Midbrain (tissue), 1 donor: ENCODE measurements at places on chromosomes 11 and 22.

- no peak for DNase-seq
These were observed 57.9 kb upstream of the FSHB start for GRCh38 chr11:30172883-30173311.

- DNase-seq, result peak; percentile 18
These were observed 258.3 kb downstream of the LRRC4C start for GRCh38 chr11:41201156-41201555.

GRCh38 chr11:8263769-8264410, at the start of gene LMO1:
TSS of gene LMO1 (minus strand) at chr11:8263878. CDS start at chr11:8263362, 516 bp downstream.
- DNase-seq, result peak; percentile 84

GRCh38 chr11:14418801-14419417, 59.9 kb upstream of the RRAS2 start:
- DNase-seq, result no peak

GRCh38 chr22:38831166-38831945, 12.5 kb downstream of the NPTXR start:
- no peak for DNase-seq

GRCh38 chr11:66676282-66676919, 1.3 kb downstream of the RBM4B start:
- no peak for DNase-seq

DNA sequence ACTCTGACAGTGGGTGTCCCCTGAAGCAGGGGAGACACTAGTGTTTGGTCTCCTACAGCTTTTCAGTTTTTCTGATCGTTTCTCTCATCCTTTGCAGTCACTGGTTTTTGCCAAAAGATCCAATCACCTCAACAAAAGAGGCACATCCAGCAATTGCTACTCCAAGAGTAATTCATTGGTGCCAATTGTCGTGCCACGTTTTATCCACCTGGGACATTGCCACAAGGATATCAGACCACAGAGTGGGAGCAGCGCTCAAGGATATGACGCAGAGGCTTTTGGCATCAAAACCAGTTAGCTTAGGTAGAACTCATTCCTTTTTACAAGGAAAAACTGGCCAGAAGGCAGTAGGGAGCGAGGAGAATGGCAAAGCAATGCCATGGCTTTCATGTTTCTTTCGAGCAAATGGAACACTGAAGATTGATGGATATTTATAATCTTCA, 40.9 kb upstream of the BLID start:
- peak; percentile 55 for DNase-seq

DNA sequence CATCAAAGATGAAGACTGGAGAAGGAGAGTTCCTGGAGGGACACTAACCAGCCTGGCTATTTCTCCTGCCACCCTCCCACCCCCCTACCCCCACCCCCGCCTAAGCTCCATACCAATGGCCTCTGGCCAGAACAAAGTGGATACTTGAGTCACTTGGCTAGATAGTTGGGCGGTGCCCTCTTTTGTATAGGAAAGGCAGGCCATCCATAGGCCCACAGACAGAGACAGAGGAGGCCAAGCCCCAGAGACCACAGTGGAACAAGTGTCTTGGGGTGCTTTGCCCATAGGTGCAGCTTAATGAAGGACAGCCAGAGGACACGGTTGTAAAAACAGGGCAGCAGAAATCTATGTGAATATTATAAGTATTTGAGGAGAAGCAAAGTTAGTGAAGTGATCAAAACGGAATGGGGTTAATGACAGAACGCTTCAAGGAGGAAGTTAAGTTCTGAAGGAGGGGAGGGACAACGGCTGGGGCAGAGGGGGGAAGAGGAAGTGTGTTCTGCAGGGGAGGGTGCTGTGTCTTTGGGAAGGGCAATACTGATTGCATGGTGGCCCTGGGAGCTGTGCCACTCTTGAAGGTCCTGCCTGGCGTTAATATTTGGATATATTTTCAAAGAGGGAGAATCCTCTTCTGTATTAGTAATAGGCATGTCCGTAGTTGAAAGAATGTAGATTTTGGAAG, 32.7 kb downstream of the FLI1 start:
- no peak for DNase-seq
